ENCODE measurements at places on chromosomes 6 and 20. TPM values are rescaled to one million over a fixed set of nuclear protein-coding genes. Genes with fewer than 3 reads are reported as not detected.

DNA sequence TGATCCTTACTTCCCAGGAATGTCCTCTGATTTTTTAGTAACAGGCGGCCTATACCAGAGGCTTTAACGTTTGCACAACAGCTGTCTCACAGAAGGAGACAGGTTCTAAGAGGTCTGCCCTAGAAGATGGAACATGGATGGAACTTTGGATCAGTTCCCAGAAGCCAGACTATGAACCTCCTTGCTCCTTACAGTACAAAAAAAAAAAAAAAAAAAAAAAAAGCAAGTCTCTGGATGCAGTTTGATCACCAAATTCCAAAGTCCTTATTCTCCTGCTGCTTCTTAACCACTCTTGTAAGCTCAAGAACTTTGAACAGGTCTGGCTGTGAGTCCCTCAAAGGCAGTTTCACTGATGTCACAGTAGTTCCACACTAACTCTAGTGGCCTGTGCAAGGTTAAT lies 2.0 kb upstream of the TRMT11 start:
- no peak for DNase-seq

DNA sequence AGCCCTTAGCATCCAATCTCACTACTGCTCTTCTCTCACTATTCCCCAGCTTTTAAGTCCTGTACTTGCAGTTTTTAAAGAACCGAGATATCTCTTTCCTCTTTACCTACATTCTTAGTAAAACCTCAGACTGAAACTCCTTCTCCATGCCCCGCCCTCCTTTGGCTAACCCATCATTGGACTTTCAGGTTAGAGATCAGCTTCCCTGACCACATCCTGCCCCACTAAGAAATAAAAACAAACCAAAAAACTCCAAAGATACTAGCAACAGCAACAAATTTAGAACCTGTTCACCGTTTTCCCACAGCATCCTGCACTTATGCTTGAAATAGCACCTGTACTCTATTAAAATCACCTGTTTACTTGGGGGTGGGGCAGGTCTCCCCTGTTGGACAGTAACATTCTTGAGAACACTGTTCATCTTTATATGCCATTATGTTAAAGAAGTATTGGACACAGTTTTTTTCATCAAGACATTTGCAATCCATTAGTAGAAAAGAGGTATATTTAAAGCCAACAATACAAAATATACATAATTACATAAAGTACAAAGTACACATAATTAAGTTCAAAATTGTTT lies 16.3 kb upstream of the SMAP1 start:
- DNase-seq, result no peak

DNA sequence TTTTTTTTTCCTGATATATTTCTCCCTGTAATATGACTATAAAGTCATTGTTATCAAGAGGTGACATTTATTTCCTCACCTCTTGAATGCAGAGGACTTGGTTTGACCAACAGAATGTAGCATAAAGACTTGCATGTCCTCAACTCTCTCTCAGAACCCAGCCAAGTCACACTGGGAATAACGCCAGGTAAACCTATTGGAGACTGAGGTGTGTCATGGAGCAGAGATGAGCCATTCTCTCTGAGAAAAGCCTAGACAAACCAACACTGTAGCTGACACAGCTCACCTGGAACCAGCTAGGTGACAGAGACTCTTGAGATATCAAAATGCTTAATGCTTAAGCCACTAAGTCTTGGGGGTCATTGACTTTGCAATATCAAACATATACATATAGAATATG lies 533.6 kb downstream of the HAO1 start:
- DNase-seq, result no peak

GRCh38 chr6:153130515-153131036 lies 506 bp downstream of the RGS17 start:
- DNase-seq, result no peak

DNA sequence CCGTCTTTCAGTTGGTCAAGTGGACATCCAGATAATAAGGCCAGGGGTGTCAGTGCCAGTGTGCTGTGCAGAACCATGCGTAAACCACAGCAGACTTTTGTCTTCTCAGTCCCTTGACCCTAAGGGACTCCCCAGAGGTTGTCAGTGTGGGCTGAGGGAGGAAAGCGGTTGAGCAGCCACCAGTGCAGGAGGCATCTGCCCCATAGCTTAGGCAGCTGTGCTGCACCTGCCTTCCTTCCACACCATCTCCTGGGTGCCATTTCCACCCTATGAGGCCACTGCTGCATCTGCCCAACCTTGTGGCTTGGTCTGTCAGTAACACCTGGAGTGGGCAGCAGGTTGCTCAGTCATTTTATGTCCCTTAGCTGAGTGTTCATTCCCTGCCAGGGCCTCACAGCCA lies 26.0 kb downstream of the PRPF6 start:
- no peak for DNase-seq

DNA sequence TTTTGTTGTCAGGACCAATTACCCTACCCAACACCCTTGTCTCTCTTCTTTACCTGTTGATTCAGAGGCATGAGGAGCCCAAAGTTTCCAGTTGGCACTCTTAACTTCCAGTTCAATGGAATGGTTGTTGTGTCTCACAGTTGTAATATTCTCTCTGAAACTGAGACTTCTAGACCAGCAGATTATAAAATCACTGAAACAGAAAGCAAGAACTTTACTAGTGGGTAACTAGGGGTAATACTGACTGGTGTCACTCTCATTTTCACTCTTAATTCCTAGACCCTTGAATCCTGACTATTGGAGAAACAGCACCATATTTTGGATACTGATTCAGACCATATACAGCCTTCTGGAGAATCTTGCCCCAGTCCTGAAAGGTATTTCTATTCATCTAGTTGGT lies 140.2 kb upstream of the MMS22L start:
- DNase-seq, result no peak

DNA sequence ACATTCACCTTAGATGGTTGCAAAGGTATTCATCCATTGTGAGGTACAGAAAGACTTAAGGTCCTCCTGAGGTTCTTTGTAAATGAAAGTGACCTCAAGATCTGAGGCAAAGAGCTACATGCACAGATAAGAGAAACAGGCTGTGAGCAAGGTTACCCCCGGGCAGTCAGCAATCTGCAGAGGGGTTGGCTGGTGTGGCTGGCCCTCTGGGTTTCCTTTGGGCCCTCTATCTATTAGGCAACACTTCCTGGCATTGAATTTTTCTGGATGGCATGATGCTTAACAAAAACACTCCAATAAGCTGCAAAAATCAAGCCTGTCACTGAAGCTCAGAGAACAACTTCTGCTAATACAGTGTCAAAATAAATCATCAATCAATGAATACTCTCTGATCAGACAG lies 48.9 kb upstream of the RALGAPA2 start:
- no peak for DNase-seq

GRCh38 chr6:16493802-16494201 lies 255.4 kb downstream of the GMPR start:
- DNase-seq, result no peak

DNA sequence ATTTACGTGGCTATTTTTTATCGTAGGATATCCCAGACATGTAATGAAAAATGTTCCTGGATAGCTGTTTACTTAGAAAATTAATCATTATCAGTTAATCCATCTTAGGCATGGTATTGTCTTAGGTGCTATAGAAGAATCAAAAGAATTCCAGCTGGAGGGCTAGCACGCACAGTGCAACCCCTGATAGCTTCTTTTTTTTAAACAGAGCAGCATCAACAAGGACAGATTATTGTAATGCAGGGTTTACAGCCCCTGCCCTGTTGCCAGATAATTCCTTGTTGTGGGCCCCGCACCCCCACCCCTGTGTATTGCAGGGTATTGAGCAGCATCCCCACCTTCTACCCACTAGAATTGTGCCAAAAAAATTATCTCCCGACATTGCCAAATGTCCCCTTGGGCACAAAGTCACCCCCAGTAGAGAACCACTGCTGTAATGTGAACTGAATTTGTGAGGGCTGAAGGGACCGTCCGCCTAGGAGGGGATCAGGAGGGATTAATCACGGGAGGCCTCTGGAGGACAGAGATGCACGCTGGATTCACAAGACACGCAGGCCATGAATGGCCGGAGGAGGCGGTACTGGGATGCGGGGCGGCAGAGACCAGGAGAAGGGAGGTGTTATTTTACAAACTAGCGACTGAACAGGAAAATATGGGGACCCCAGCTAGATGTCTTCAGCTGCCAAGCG lies 174.6 kb downstream of the ZDHHC14 start:
- no peak for DNase-seq

DNA sequence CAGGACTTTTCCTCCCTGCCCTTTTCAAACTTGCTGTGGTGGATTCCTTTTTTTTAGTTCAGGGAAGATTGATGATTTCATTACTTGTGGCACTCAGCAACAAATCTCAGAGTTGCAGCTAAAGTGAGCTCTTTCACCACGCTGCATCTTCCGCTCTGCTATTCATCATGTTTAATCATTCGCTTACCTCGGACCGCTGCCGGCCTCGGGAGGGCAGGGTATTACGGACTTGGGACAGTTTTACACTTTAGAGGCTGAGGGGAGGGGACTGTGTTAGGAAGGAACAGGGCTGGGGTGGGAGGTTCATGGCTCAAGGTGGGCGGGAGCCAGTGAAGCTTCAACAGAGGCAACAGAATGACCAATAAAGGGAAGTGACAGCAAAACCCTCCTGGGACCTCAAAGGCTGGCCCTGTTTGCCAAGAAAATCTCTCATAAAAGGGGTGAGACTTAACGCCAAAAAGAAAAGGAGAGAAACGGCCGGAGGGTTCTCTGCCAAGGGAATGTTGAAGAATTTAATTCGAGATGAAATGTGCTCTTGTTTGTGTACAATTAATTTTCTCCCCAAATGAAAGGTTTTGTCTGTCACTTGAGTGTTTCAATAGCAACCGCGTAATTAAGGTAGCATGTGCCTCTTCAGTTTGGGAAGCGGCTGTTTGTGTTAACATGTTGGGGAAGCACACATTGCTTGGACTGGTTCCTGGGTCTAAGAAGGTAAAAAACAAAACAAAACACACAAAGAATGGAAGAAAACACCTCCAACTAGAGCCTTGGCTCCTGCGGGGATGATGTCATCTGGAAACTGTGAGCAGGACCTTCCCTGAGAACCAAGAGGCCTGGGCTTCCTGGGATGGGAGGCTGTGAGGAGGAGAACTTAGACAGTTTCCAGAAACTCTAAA lies 72.5 kb upstream of the SULF2 start:
- DNase-seq, result peak; percentile 52

DNA sequence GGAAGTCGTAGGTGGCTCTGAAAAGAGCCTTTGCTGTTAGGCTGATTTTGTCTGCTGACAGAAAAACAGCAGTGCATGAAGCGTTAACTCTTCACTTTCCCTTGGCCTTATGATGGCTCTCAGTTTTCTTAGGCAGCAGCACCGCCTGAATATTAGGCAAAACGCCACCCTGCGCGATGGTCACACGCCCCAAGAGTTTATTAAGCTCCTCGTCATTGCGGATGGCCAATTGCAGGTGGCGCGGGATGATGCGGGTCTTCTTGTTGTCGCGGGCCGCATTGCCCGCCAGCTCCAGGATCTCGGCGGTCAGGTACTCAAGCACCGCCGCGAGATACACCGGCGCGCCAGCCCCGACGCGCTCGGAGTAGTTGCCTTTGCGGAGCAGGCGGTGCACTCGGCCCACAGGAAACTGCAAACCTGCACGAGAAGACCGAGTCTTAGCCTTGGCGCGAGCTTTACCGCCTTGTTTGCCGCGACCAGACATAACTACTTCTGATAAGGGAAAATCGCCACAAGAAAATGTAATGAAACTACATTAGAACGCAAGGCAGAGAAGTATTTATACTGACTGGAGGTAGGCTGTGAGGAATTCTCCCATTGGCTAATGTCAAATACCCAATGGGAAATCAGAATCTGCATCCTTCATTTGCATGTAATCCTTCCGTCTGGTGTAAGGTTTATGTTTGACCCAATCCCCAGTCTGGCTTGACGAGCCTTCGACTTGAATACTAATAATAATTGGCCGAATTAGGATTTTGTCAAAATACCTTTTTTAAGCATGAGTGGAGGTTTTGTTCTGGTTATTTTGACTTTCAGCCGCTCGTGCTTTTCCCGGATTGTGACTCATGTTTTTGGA lies 53.9 kb upstream of the HFE start:
- DNase-seq, result peak; percentile 95

DNA sequence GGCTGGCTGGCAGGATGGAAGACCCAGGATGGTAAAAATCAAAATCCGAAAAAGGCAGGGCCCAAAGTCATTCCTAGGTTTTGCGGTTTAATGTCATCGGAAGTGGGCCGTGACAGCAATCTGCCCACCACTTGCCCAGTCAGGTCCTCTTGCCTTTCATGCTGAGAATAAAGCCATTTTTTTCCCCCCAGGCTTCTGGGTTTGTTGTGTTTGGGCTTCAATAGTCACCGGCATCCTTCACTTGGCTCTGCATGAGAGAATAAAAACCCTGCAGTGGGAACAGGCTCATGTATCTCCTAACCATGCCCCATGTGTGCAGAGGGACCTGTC lies 56.1 kb downstream of the MEP1A start:
- DNase-seq, result no peak

DNA sequence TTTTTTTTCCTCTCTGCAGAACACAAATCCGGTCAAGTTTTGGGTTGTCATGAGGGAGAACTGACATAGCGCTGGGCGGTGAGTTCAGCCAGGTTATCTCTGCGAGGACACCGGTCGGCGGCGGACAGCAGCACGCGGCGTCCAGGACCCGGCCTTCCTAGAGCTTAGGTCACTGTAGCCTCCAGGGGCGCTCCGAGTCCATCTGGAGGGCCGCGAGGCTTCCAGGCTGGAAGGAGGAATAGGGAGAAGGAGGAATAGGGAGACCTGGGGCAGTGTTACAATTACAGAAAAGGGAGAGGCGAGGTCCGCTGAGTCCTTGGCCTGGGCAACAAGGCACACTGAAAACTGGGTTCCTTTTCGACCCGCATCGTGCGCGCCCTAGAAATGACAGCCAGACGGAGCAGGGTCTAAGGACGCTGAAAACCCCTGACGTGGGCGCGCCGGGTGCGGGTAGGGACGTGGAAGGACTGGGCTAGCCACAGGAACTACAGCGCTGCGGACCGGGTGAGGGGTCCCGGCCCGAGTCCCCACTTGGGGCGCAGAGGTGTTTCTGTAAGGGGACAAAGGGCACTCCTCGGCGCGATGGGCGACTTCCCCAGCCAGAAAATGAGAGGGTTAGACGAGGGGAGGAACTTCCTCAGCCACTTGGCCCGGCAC lies 536 bp upstream of the FNDC1 start:
- DNase-seq, result no peak

DNA sequence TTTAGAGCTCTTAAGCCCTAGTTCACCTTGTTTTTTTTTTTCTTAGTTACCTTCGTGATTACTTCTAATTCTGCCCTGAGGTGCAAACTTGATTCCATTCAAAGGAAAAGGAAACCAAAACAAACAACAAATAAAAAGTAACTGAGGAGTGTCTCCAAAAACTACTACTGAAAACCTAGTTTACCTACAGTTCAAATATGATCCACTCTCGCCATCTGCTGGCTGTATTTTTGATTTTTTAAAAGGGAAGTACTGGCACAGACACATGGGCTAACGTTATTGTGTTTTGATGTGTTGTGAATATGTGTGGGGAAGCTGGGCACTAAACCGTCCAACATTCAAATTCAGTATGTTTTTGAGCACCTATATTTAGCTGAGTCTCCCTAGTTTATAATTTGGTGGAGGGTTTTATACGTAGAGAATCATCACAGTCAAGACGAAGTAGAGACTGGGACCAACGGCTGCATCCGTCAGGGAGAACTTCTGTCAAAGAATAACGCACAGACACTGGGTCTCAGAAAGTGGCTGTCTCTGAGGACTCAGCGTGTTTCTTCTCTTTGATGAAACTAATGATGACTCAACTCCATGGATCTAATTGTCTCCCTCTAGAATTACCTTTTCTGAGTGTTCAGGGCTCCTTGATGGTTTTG lies 373.5 kb upstream of the BTBD3 start:
- peak; percentile 68 for DNase-seq

The DEFB112 gene
- not detected for total RNA-seq

The PRR18 gene
- not detected for total RNA-seq

The PAX1 gene
- total RNA-seq, result not detected

The OLIG3 gene
- not detected for total RNA-seq

The FERMT1 gene
- total RNA-seq, result 11.1 TPM

The TMEM14C gene
- total RNA-seq, result 90.4 TPM

The PDSS2 gene
- total RNA-seq, result 22.6 TPM
